ENCODE measurements at places on chromosomes 11 and 22.

DNA sequence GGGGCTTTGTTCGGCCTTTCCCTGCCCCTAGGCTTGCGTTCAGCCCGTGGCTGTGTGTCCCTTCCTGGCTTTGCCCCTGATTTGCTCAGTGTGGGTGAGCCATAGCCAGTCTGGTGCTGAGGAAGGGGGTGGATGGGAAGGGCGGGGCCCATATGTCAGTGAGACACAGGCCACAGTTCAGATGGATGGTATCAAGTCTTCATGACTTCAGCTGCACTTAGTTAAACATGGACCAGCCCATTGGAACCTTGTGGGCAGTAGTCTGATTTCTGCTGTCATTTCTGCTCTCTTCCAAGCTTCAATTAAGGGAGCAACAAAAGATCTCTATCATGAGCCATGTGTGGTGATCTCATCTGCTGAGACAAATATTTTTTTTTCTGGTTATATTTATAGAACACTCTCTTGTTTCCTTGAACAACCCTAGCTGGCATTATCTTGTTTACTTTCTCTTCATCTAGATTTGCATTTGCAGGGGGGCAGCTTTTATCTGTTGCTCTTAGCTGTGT, 21.6 kb upstream of the PEX26 start:
- DNase-seq: no peak

- no peak for DNase-seq
These were observed 27.6 kb downstream of the KCTD17 start for GRCh38 chr22:37079158-37079557.

DNA sequence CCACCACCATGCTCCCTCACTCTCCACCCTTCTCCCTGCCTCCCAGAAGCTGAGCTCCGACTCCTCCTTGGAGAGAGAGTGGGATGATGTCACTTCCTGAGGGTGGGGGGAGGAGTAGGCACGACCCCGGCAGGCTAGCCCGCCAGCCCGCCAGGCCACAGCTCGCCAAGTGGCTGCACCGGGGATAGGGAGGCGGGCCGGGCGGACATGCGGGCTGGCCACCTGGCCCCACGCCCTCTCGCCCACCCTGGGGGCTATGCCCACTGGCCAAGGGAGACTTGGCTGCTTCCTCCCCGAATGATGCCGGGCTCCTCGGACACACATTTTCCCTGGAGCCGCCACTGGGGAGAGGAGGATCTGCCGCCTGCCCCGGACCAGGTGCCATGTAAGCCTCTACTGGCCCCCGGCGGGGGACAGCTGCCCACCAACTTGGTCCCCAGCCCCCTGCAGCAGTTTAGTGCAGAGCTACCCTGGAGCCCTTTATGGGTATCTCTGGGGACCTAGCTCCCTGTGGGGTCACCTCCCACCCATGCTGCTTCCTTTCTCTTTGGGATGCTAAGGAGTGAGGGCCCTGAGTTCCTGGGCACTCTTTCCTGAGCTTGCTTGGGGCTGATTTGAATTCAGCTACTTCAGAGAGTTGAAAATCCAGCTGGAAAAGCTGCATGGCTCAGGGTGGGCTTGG, 33.7 kb upstream of the MYRF start:
- no peak for DNase-seq

GRCh38 chr11:45801723-45802315, 3.1 kb upstream of the SLC35C1 start:
- no peak for DNase-seq

DNA sequence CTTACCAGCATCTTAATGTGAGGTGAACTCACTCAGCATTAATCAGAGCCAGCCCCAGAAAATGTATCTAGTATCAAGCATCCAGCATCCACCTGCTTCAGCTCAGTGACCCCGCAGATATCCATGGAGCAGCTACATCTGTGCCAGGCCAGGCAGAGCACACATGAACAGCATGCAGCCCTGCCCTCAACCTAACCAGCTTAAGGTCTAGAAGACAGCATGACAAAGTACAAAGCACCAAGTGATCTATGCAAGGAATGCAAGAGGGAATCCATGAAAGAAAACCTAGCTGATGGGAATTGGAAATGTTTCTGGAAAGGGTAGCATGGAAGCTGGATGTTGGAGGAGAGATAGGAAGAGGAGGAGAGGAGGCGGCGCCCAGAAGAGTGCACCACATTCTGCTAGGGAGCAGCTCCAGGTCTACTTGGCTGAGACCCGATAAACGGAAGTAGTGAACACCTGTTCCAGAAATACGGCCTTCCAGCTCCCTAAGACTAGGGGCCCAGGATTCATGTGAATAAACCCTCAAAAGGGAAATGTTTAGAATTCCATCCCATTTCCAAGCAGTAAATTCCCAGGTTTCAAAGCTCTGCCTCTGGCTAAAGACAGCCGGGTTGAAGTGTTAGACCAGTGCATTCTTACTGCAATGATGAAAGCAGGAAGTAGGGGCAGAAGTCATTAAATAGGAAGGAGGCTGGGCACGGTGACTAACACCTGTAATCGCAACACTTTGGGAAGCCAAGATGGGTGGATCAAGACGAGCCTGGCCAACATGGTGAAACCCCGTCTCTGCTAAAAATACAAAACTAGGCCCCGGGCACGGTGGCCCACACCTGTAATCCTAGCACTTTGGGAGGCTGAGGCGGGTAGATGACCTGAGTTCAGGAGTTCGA, 23.5 kb upstream of the L3MBTL2 start:
- DNase-seq: no peak

DNA sequence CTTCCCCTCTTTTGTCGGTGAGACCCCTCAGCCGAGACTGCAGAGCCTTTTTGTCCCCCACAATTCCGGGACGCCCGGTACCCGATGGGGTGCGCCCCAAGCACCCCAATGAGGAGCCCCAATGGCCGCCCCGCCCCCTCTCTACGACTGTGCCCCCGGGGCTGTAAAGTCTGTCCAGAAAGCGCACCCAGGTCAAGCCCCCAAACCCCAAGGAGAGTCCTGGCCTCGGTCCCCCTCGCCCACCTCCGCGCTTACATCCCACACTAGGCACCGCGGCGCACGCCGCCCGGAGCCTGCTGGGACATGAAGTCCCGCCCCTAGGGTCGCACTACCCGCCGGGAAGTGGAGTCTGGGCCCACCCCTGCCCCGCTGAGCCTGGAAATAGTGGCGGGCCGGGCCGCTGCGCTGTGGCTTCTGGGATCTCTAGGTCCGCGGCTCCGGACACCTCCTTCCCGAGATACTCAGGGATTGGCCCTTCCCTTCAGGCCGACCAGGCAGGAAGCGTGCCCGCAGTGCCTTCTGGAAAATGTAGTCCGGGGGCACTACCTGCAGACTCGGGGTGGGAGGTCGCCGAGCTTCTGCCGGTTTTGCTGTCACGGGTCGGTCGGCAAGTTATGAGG, at the start of gene MEN1:
MEN1 (minus strand) TSS at position 281 of the 620 bp plus-strand sequence. CDS start 442 bp downstream, outside the sequence.
- DNase-seq: peak; percentile 97

DNA sequence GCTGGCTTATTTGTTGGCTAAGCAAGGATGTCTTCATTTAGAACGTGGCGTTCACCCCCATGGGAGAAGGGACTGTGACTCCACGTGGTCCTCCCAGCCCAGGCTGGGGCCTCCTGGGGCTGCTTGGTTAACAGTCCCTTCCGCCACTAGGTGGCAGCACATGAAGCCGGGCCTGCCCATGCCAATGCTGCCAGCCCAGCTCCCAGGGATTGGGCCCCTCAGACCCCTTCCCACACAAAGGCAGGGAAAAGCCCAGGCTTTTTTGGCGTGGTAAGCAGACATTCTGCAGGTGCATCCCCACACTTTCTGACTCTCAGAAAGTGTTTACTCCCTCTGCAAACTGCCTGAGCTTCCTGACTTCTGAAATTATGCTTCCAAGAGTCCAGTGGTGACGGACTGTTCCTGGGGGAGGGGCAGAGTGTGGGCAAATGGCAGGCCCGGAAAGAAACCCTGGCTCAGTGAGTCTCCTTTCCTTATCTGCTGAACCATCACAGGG, 3.1 kb downstream of the CBX6 start:
- DNase-seq: peak; percentile 74

Measured in prostate gland (tissue), 2 donors.